NCI-H1436 (cell line): ENCODE measurements at places on chromosomes 16 and 17.

DNA sequence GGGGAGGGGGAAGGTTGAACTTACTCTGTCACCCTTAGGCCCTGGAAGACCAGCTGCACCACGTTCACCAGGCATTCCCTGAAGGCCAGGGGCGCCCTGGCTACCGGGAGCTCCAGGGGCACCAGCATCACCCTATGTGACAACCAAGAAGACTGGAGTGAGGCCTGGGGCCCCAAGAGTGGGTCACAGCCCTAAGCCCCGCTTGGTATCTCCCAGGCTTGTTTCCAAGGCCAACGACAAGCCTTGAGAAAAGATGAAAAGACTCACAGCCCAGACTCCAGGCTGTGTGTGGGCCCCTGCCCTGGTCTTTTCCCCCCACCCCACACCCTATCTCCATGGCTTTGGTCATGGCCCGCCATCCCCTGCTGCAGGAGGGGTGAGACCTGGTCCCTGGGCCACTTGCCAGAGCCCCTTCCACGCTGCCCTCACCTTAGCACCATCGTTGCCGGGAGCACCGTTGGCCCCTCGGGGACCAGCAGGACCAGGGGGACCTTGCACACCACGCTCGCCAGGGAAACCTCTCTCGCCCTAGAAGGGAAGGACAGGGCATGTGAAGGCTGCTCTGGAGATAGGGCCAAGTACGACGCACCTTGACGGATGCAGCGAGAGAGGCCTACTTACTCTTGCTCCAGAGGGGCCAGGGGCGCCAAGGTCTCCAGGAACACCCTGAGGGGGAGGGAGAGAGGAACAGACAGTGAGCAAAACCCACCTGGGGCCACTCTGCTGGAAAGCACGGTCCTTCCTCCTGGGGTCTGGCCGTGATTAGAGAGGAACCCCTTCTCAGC lies 9.9 kb downstream of the COL1A1 start:
- DNase-seq, result no peak

- DNase-seq, result no peak
Measured at GRCh38 chr17:40442392-40443195, 656 bp upstream of the IGFBP4 start.

- no peak for DNase-seq
Measured at GRCh38 chr17:22570144-22570845, 878.0 kb downstream of the KCNJ18 start.

DNA sequence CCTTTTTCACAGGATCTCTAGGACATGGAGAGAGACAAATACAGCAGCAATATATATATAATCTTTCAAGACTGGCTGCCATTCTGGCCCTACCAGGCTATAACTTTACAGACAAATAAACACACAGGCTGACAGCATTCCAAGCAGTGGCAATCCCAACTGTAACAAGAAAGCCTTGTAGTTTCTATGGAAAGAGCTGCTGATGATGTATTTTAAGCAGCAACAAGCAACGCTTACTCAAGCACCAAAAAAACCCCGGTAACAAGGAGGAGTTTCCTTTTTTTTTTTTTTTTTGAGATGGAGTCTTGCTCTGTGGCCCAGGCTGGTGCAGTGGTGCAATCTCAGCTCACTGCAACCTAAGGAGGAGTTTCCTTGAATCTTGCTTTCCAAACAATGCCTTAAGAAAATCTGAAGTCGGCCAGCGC lies 23.2 kb downstream of the LSM12 start:
- DNase-seq, result no peak

GRCh38 chr16:82991410-82991809 lies 364.6 kb downstream of the CDH13 start:
- DNase-seq, result no peak

- no peak for DNase-seq
Measured at GRCh38 chr16:74165566-74166080, 131.0 kb upstream of the PSMD7 start.

DNA sequence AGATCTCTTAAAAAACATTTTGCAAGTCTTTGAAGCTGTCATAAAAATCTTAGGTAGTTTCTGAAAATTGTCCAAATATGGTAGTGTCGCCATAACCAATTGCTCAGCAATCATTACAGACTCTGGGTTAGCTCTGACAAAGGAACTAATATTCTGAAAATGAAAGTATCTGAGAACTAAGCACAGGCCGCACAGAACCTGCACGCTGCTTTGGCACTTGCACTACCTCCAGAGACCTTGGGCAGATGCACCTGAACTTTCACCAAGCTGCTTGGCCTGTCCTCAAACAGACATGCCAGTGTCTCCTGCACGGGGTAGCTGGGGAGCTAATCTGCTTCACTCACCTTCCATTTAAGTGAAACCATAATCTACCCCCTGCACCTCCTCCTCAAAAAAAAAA lies 317.0 kb downstream of the MAF start:
- no peak for DNase-seq

- peak; percentile 85 for DNase-seq
Measured at GRCh38 chr17:17783116-17783824, 53.5 kb downstream of the SREBF1 start.

GRCh38 chr17:78865682-78866390 lies 25.2 kb upstream of the USP36 start:
- peak; percentile 45 for DNase-seq

DNA sequence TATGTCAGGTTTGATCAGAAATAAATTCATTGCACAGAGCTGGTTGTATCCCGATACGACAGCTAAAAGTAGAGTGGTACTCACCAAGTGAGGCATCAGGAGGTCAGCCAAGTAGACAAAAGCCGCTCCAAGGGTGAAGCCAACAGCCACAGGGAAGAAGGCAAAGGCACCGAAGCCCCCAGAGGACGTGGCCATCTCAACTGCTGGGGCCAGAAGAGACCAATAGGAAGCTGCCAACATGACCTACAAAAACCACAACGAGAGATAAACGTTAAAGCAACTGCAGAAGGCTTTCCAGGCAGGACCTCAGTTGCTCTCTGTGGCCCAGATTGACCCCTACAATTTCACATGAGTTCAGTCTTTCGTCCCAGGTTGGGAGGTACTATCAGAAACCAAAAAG lies 61.0 kb downstream of the SLC39A11 start:
- no peak for DNase-seq

DNA sequence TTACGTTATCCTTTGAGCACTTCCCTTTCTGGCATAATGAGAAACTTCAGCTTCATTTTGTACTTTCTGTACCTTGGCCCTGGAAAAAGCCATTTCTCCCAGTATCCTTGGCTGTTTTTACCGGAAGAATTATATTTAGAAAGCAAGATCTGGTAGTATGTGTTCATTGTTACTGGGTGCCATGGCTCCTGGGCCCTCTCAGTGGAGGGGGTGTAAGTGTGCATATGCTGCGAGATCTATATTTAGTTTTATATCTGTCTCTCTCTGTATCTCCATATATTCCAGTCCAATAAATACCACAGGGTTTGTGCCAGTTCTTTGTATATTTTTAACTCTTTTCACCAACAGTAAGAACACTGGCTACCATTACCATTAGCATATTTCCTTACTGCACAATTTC lies 17.7 kb downstream of the ATP2C2 start:
- no peak for DNase-seq

GRCh38 chr17:9181640-9182039 lies 160.3 kb downstream of the NTN1 start:
- DNase-seq, result no peak

GRCh38 chr16:9148374-9149015 lies 57.1 kb downstream of the HAPSTR1 start:
- DNase-seq, result no peak

DNA sequence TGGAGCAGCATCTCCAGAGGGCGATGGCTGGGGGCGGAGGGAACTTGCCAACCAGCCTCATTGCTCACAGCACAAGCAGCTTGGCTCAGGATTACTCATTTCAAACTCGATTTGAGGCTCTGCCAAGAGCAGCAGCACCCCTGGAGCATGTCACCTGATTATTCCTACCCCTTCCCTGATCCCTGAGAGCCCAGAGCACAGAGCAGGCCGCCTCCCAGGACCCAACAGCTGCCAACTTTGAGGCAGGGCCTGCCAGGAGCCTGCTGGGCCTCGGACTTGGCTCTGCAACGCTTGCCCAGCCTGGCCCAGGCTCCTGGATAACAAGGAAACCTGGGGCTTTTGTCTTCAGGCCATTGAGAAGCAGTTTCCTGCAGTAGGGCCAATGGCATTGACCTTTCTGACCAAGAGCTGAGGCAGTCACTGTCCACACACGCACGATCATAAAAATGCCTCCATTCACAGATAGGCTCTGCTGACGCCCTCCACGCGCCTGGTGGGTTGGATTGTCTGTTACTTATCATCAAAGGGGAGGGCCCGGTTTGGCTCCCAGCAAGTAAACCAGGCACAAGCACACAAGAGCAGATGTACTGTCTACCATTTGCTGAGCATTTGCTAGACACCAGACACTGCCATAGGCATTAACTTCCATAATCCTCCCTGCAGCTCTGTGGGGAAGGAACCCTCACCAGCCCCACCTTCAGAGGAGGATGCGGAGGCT lies 406.6 kb upstream of the EEF2KMT start:
- DNase-seq, result no peak

DNA sequence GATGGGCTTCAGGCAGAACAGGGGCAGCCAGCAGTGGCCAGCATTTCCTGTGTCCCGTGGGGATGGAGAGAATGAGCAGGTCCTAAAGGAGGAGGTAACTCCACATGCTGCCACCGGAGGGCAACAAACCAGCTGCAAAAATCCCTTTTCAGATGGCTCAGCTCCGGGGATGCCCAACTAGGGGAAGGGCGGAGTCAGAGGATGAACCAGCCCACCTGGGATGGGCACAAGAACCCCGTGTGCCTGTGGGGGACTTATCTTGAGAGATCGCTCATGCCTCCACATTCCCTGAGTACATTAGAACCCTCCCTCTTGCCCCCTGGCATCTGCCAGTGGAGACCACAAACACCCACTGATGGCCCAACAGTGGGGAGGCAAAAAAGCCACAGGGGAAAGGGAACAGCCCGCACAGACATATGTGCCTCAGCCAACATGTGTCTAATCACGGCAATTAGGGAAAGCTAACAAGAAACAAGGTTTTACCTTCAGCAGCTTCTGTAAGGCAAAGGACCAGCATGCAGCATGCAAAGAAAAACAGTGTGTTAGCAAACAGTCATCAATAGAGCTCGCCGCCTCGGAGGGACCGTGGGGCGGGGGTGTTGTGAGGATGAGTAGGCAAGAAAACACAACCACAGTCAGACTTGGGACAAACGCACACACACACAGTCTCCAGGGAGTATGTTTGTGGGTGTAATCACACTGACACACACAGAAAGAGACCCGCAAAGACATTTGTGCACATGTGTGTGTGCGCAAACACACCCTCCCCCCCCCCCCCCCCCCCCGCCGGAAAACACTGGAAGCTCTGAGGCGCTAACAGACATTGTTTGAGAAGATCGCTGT lies 64.0 kb downstream of the MYO18A start:
- DNase-seq, result peak; percentile 81

- no peak for DNase-seq
Measured at GRCh38 chr16:90026135-90026534, 6.9 kb upstream of the DBNDD1 start.

- no peak for DNase-seq
Measured at GRCh38 chr16:18018376-18018775, 318.2 kb downstream of the NPIPA8 start.

DNA sequence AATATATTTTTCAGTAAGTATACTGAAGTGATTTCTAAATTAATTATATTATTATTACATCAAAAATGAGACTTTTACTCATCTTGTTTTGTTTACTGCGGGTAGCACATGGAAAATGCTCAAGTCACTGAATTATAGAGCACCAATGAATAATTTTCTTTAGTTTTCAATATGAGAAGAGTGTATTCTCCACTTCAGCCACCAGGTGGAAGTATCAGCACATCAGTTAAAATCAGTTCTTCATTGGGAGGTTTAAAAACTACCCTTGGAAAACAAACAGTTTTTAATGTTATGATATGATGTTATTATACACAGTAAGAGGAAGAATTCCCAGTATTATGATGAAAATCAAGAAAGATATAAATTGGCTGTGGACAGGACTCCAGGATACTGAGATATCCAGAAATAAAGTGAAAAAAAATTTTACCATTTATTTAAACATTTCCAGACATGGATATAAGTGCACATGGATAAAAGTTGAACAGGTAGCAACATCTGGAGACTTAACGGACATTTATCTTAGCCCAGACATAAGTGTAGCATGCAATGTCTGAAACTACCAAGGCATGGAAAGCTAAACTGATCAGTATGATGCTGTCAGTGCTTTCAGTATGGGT lies 467.3 kb downstream of the KCNJ2 start:
- peak; percentile 52 for DNase-seq

GRCh38 chr17:3808701-3809100 lies 7.7 kb upstream of the ITGAE start:
- DNase-seq, result no peak

DNA sequence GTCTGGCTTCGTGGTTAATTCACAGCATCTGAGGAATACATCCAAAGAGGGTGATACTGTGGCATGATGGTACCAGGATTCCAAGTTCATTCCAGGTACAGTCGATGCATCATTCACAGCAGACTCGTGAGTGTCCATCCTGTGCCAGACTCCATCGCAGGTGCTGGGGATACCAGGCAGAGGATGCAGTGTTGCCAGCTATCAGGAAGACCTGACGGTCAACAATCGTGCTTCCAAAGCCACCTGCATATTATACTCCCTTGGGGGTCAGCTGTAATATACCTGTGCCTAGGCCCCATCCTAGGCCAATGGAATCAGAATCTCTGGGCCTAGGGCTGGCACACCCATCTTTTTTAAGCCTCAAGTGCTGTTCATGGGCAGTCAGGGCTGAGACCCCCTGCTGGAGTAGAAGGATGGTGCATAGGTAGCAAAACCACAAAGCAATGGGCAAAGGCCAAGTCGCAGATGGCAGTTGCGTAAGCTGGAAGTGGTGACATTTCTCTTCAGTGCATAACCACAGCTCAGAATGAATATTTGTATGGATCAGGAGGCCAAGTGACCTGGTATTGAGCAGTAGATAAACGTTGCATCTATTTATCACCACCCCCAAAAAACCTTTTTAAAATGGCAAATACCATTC lies 42.9 kb upstream of the C16orf78 start:
- DNase-seq, result no peak

DNA sequence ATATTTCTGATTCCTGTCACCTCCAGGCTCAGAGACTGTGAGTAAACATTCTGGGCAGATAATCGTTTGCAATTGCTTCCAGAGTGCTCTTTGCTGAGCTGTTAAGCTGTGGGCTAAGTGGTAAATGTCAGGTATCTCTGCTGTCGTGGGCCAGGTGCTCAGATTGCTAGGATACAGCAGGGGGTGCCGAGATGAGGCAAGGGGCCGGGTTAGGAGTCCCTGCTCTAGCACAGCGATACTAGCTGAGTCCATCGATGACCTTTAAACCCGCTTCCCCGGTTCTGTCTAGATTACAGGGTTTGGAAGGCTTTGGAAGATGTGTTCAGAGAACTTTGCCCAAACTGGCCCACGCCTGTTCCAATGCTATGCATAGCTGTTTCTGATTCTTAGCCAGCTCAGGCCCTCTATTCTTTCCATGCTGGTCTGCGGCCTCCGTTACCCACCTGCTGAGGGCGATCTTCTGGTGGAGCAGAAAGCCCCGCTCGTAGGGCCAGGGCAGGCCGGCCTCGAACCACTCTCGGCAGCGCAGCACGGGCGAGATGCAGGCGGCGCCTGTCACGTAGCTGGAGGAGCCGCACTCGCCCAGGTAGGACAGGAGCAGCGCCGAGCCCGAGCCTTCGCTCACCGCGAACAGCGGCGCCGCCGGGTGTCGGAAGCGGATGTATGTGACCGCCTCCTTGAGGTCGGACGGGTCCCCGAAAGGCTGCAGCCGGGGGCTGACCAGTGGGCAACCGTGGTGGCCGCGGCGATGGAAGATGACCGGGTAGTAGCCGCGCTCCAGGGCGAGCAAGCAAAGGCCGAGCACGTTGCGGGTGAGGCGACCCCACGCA lies 979 bp downstream of the ABHD15 start:
- peak; percentile 81 for DNase-seq

GRCh38 chr16:85330694-85331188 lies 218.5 kb upstream of the CIBAR2 start:
- DNase-seq, result peak; percentile 53

- DNase-seq, result no peak
Measured at GRCh38 chr17:15650741-15651582, 31.5 kb upstream of the FBXW10B start.
